ENCODE measurements at places on chromosomes 1 and 21.

GRCh38 chr1:18249631-18250030, 142.0 kb downstream of the IGSF21 start:
- DNase-seq: no peak

GRCh38 chr1:117967881-117968280, 38.3 kb downstream of the WDR3 start:
- DNase-seq: no peak

DNA sequence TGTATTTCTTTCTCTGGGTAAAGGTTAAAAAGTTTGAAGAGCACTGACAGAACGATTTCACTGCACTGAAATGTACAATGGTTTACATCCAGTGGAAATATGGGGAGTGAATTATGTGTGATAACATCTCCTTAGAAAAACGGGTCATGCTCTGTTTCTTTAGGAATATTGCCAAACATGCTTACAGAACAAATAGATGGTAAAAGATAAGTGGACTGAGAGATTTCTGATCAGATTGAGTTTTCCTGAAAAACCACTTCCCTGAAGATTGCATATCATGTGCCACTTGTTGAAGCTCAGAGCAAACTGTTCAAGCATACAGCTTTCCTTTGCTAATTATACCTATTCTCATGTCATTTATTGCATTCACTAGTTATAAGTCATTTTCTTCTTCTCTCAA, 29.9 kb upstream of the DISP1 start:
- no peak for DNase-seq

- no peak for DNase-seq
These were observed 142.5 kb downstream of the USP25 start for GRCh38 chr21:15872236-15872635.

DNA sequence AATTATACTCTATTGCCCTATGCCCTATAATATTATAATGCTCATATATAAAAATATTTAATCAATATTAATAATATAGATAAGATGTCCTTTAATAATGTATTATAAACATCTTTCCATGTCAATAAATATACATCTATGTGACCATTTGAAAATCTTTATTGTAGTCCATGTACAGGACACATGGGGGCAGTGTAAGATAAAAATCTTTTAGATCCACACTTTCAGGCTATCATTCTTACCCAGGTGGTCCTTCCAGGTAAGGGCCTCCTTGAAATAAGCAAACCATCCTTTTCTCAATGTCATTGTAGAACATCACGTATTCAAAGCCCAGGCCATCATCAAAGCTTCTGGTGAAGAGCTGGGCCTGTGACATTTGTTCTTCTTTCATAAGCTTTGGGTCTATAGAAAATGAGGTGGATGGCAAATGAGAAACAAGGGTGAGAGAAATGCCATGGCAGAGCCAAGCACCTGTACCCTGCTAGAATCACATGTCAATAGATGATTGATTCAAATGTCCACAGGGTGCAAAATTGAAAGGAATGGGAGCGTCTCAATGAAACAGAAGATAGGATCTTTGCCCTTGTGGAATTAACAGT, 20.2 kb downstream of the THEM4 start:
- no peak for DNase-seq

- no peak for DNase-seq
These were observed 51.8 kb downstream of the CD46 start for GRCh38 chr1:207803678-207804077.

DNA sequence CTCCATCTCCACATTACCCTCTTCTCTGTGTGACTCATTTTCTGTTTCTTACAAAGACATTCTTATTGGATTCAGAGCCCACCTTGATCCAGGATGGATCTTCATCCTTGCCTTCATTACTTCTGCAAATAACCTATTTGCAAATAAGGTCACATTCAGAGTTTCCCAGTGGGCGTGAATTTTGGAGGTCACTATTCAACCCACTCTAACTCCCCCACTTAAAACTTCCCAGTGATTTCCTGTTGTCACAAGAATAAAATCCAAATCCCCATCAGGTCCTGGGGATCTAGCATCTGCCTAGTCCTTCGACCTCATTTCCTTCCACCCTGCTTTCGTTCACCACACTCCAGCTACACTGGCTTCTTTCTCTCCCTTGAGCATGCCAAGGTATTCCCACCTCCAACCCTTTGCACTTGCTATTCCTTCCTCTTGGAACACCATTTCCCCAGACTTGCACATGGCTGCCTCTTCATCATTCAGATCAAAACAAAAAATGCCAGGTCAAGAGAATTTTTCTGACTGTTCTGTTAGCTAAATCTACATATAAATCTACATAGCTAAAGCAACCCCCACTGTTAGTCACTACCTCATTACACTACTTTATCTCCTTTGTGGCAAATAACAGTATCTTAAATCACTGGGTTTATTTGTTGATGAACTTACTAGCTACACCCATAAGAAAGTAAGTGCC, 187.2 kb downstream of the TOMM20 start:
- DNase-seq: no peak

- no peak for DNase-seq
These were observed 644.1 kb downstream of the LMO4 start for GRCh38 chr1:87972811-87973210.

All from kidney capillary endothelial cell (primary cell).